ENCODE measurements at places on chromosomes 4 and X.

GRCh38 chrX:34873500-34874225 lies 68.9 kb upstream of the FAM47B start:
- DNase-seq: no peak

- no peak for DNase-seq
Observed at GRCh38 chr4:55609393-55609866, 17.4 kb upstream of the PDCL2 start.

GRCh38 chrX:80755174-80755573 lies 54.5 kb downstream of the BRWD3 start:
- no peak for DNase-seq

GRCh38 chr4:121784975-121785374 lies 16.1 kb upstream of the EXOSC9 start:
- no peak for DNase-seq

GRCh38 chr4:84231539-84232055 lies 267.5 kb downstream of the NKX6-1 start:
- DNase-seq: no peak

DNA sequence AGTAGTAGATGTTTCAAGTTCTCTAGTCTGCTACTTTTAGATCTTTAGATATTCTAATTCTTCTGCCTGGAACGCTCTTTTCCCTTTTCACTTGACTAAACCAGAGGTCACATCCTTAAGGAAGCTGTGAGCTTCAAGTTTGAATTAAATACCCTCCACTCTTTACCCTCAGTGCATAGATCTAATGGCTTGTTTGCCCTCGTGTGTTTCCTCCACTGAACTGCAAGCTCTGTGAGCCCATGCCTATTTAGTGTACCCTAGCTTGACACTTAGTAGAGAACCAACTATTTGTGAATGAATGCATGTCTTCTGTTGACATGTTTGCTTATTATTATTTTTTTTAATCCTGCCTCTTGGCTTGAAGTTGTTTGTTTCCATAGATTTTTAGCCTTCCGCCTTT lies 138.3 kb downstream of the PDE5A start:
- DNase-seq: peak; percentile 56

DNA sequence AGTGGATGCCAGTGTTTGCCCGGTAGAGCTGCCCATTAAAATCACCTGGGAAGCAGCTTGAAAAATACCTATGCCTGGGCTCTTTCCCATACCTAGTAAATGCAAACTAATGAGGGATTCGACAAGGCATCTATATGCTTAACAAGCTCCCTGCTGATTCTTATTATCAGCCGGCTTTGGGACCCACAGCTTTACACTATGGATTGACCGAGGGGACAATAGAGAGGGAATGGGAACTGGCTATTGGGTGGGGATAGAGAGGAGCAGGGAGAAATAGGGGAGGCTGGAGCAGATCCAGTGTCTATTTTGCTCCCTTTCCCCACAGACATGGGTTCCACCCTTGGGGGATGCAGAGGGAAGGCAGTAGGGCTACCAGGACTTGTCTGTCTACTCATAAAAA lies 103.1 kb upstream of the TEX13D start:
- no peak for DNase-seq

- no peak for DNase-seq
Observed at GRCh38 chrX:19748896-19749680, 138.3 kb downstream of the SH3KBP1 start.

GRCh38 chr4:185730387-185730786 lies 81.6 kb downstream of the SORBS2 start:
- DNase-seq: peak; percentile 29

DNA sequence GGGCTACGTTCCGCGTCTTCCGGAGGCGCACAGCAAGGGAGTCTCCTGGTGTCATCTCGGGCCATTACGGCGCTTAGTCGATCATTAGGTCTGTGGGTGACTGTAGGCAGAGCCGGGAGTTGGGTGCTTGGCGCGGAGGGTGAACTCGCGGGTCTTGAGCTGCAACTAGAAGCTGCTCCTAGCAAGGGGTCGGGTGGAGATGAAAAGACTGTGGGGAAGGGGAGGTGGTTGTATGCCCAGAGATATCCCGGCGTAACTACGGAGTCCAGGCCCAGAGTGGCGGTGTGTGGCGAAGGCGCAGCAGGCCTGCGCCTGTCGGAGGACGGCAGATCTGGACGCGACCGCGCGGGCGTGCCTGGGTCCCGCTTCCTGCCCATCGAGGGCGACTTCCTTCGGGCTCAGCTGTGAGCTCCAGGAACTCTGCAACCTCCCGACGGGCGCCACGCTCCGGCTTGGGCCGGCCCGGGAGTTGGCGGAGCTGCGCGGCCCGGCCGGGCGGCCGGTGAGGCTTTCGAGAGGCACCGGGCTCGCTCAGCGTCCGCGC lies 2.7 kb upstream of the NKX3-2 start:
- DNase-seq: no peak

DNA sequence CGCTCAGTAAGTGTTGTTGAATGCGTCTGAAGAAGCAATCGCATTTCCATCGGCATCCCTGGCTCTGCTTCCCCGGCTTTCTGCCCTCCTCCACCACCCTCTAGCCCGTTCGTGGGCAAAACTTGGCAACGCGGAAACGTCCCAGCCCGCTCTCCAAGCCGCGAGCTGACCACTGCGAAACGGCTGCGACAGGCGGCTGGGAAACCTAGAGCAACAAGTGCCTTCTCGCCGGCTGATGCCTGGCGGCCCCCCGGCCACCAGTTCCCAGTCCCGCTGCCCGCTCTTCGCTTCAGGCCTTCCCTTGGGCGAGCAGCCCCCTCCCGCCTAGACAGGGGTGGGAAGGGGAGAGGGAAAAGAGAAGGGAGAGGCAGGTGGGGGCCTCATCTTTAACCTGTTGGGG lies 837 bp downstream of the CITED1 start:
- no peak for DNase-seq

DNA sequence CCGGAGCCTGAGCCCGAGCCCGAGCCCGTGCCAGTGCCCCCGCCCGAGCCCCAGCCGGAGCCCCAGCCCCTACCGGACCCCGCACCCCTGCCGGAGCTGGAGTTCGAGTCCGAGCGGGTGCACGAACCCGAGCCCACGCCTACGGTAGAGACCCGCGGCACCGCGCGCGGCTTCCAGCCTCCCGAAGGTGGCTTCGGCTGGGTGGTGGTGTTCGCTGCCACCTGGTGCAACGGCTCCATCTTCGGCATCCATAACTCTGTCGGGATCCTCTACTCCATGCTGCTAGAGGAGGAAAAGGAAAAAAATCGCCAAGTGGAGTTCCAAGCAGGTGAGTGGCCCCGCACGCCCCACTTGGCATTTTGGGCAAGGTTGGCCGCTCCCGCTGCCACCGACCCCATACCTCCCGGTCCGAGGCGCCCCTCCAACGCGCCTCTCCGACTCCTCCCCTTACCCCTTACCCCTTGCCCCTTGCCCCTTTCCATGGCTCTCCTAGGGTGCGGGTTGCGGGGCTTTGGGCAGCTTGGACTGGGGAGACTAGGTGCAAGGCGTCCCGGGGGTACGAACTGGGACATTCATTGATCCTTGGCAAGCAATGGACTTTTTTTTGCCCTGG lies 553 bp downstream of the SLC16A2 start:
- peak; percentile 15 for DNase-seq

GRCh38 chr4:6190486-6190885 lies 9.9 kb downstream of the JAKMIP1 start:
- DNase-seq: no peak

GRCh38 chr4:180281724-180282123 lies 1961.5 kb upstream of the TENM3 start:
- DNase-seq: no peak

GRCh38 chrX:108947205-108947604 lies 210.8 kb upstream of the IRS4 start:
- DNase-seq: peak; percentile 4

- no peak for DNase-seq
Observed at GRCh38 chrX:22110729-22111494, 78.8 kb downstream of the PHEX start.

GRCh38 chrX:18931972-18932371 lies 51.9 kb downstream of the PHKA2 start:
- DNase-seq: peak; percentile 3

DNA sequence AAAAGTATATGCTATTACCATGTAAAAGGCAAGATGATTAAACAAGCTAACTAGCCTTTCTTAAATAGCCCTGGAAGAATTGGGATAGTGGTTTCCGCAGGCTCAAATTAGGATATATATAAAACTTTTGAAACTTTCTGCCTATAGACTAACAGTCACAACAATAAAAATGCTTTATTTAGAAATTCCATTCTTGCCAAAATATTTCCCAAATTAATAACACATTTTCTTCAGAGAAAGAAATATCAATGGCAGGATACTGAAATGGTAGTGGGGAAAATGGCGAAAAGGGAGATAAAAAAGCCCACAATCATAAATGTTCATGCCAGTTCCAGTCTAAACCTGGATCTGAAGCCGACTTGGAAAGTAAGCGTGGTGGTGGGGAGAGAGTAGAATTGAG lies 56.0 kb downstream of the MAD2L1 start:
- DNase-seq: no peak

- DNase-seq: no peak
Observed at GRCh38 chr4:186644737-186645261, 78.9 kb downstream of the FAT1 start.

GRCh38 chr4:182089326-182089725 lies 153.9 kb upstream of the TENM3 start:
- DNase-seq: peak; percentile 7

DNA sequence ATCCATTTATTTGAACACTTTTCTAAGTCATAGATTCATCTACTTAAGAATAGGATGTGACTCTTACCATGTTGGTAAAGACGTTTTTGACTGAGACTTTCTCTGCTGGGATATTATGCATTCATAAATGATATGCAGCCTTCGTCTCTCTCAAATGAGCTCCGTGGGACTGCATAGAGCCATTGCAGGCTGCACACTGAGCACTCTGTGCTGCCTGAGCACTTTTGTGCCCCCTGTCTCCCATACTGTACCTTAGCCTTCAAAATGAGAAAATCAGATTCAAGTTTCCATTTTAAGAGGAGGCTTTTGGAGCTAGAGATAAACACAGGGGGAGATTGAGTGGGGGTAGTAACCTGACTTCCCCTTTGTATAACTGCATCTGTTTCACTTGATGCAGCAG lies 433.6 kb downstream of the ZIC3 start:
- no peak for DNase-seq

GRCh38 chrX:32987142-32987541 lies 224.2 kb downstream of the DMD start:
- DNase-seq: no peak

- no peak for DNase-seq
Observed at GRCh38 chr4:167234316-167234881, at the start of gene SPOCK3. Gene SPOCK3 (minus strand): TSS chr4:167234494.

DNA sequence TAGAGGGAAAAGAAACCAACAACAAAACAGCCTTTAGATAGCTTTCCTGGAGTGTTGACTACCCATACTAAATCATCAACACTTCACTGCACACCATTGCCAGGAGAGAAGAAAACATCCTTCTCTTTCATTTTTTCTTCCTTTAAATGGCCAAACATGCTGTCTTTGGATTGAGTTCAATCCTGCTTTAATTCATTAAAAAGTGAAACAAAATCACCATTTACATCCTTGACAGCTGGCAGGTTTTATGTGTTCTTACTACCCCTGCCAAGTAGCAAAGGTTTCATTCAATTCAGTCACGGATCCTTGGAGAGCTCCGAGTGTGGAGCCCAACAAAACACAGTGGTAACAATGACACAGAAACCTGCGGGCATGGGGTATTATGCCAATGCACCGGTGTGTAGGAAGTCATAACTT lies 568.3 kb downstream of the ANKRD50 start:
- DNase-seq: no peak

DNA sequence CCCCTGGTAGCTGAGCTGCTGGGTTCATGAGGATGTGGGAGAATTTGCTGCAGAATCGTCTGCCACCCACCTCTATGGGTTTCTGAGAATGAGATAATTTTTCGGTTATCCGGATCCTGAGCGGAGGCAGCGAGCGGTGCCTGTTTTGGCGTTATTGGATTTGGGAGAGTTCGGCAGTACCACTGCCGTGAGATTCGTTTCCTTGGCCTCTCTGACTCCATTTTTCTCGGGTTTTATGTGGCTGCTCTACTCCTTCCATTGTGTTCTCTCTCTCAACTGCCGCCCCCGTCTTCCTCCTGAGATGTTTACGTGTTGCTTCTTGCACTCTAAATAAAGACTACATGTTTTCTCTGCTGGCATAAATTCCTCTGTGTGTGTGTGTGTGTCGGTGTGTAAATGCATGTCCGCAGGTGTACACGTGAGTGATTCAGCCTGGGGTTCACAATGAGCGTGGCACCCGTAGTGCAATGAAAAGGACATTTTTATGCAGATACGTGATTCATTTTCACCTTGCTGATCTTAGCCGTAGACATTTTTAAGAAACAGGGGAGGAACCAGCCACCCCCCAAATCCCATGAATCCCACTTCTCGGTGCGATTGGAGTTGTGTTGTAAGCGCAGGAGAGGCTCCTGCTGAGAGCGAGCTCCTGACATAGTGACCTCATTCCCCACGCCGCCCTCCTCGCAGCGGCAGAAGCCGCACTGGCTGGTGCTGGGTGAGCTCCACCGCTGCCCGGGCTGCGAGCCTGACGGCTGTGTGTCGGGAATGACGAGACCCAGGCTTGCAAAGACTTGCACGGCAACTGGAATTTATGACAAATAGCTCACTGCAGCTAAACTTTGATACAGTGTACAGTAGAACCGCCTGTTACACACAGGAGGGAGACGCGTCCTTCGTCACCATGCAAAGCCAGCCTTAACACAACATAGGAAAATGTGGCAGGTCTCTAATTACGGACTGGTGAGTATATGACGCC lies 82.2 kb downstream of the STOX2 start:
- peak; percentile 86 for DNase-seq

GRCh38 chrX:68841251-68842049 lies 12.6 kb downstream of the EFNB1 start:
- no peak for DNase-seq

DNA sequence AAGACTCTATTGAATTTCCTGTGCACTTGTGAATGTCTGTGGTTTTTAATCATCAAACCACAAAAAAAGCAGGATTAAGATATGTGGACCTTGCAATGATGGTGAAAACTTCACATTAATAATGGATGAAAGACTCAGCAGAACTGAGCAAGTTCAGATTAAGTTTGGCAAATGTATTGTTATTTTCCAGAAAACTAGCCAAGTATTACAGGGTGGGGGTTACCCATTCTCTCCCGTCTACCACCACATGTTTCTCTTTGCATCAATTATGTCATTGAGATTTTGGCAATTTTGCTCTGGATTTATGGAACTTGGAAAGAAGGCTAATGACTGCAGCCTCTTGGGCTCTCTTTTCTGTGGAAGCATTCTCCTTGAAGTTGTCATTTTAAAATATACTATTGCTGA lies 577.1 kb downstream of the ANKRD50 start:
- DNase-seq: no peak

DNA sequence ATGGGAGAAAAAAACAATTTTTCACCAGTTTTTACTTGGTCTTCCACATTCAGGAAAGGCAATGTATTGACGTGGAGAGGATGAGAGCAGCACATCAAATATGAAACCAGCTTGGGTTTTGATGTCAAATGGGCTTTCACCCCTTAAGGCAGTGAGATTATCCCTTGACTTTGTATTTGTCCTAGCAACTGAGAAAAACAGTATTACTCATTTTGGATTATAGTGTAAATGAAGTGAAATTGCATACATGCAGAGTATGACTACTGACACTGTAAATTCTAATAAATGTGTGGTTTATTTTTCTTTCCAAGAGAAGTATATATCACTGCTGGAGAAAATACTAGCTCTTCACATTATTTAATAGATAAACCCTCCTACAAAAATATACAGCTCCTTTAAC lies 863.6 kb upstream of the IGFBP7 start:
- DNase-seq: no peak
